C1 segment of cervical spinal cord (tissue), 14 donors: ENCODE measurements at places on chromosomes 1 and 21.

- DNase-seq, result no peak
These were observed 131.3 kb downstream of the EDEM3 start for GRCh38 chr1:184623404-184623803.

- DNase-seq, result peak; percentile 82
These were observed at the start of gene RWDD3 for GRCh38 chr1:95233737-95234500. Gene RWDD3, plus strand, starts transcription at chr1:95234210. Its CDS starts 21 bp downstream, at chr1:95234231.

DNA sequence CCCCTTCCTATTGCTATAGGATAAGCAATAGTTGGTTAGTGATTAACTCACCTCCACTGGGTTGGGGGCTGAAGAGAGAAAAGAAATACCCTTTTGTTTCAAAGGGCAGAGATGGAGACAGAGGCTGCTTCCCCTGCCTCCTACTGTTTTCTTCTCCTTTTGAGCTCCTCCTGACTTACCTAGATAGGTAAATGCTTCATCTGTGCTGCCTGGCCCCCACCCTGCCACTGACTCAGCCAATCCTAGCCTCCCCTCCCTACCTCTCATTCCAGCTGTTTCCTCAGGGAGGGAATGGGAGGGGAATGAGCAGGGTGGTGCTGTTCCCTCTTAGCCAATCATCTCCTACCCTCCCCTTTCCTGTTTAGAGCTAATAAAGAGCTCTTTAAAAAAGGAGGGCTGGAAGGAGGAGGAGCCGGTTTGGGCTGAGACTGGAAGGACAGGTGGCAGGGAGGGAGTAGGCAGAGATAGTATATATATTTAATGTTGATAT is at the start of gene C1orf116:
Gene C1orf116, minus strand, starts transcription at position 229 of the 490 bp plus-strand sequence. CDS start 5,158 bp downstream, outside the sequence.
- no peak for DNase-seq

- DNase-seq, result no peak
These were observed 181.1 kb downstream of the RWDD3 start for GRCh38 chr1:95415146-95415545.

DNA sequence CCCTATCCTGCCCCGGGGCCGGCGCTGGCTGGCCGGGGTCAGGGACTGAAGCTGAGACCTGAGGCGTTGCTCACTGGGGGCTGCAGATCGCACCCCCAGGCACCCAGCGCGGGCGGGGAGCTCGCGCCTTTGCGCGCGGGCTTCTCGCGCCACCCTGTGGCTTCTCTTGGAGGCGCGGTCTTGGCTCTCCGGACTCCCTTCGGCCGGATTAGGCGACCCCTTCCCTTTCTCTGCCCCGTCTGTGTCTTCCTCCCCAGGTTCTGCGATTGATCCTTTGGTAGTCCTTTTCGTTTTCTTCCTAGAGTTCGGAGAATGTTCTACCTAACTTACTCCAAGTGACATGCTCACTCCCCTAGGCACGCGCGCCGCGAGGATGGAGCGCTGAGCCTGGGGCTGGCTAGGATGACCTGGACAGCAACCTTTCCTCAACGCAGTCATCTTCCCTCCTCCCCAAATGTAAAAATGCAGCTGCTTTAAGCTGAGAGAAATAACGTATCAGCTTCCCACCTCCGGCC is 495 bp upstream of the NTRK1 start:
- DNase-seq, result no peak

GRCh38 chr1:93805027-93805610 is 73.9 kb downstream of the DNTTIP2 start:
- DNase-seq, result no peak

GRCh38 chr1:30609999-30610345 is 113.4 kb downstream of the MATN1 start:
- no peak for DNase-seq
